DMS153 (cell line): ENCODE measurements at places on chromosomes 6 and 20.

- DNase-seq = no peak
Measured at GRCh38 chr20:49579874-49580812, 12.2 kb upstream of the PTGIS start.

- no peak for DNase-seq
Measured at GRCh38 chr6:73667798-73668197, 14.0 kb upstream of the SLC17A5 start.

GRCh38 chr6:15326067-15326614, 80.3 kb downstream of the JARID2 start:
- no peak for DNase-seq

DNA sequence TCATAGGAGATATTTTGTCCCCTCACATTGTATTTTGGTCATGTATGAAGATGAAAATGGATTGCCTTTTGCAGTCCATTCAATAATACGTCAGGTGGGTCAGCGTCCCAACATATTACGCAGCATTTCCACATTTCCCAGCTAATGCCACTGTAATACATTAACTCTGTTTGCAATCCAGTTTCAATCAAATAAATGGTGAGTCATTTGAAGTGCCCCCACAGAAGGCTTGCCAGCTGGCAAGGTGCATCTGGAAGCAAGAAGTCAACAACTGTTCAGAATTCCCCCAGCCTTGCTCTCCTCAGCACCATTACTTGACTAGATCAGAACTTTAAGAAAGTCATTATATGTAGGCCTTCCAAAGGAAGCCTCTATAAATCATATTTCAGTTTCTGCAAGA, 50.4 kb downstream of the PHACTR1 start:
- no peak for DNase-seq

- no peak for DNase-seq
Measured at GRCh38 chr20:45575931-45576330, 3.2 kb downstream of the WFDC8 start.

GRCh38 chr6:154382740-154383139, 26.1 kb upstream of the IPCEF1 start:
- DNase-seq = no peak

DNA sequence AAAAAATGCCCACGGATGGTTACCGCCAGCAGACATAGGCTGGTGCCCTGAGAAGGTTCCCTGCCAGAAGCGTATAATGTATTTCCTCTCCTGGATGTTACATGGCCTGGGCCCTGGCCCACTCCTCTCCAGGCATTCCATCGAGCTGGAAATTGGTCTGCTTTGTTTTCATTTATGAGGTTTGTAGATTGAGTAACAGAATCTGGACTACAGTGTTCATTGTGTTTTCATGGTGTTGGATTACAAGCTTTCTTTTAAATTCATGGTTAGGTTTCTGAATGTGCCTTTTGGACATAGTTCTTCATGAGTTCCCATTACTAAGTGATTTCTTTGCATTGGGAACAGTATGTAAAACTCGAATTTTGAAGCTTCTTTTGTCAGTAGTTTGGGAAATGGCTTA, 6.4 kb downstream of the TIAM2 start:
- no peak for DNase-seq

DNA sequence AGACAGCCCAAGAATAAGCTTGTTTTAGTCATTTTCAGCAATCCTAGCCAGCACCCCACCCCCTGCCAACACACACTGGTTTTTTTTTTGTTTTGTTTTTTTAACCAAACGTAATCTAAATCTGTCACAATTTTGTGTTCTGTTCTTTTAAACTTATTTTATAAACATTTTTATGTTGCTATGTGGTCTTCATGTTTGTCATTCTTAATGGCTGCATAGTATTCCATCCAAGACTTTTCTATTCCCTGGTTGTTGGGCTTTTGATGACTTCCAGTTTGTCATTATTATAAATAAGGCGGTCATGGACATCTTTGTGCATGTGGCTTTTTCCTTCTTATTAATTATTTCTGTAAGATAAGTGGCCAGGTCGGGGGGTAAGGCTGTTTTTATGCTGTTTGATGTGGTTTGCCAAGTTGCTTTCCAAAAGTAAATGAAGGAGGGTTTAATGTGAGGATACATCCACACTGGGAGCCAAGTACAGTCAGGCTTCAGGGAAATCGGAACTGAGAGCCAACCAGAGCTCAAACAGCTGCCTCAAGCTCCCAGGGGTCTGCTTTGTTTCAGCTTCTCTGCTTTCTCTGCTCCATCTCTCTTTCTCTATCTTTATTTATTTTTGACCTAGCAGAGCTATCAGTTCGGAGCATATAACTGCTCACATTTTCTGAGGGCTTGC, 125.8 kb downstream of the VEGFA start:
- DNase-seq = no peak
